GF-D8 (cell line): ENCODE measurements at places on chromosomes 6 and 20.

DNA sequence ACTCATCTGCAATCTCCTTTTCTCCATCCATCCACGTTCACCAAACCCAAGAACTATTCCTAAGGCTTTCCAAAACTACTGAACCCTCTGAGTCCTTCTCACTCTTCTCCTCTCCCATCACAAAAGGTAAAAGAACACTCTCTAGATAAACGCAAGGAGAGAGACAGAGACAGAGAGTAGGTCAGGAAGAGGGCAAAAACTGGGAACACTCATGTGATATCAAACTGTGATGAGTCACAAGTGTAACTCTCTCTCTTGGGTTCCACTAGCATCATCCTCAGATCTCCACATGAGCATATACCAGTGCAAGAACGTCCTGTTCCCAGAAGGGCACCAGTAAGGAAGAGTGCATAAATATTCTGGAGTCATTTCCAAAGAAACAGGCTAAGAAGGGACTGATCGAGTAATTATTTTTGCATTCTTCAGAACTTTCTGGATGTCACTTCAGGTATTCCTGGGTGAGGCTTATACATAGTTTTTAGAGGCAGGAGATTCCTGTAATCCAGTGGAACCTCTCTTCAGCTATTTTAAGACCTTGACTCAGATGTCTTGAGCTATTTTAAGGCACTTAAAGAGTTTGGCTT, 47.3 kb upstream of the STXBP5 start:
- no peak for DNase-seq

DNA sequence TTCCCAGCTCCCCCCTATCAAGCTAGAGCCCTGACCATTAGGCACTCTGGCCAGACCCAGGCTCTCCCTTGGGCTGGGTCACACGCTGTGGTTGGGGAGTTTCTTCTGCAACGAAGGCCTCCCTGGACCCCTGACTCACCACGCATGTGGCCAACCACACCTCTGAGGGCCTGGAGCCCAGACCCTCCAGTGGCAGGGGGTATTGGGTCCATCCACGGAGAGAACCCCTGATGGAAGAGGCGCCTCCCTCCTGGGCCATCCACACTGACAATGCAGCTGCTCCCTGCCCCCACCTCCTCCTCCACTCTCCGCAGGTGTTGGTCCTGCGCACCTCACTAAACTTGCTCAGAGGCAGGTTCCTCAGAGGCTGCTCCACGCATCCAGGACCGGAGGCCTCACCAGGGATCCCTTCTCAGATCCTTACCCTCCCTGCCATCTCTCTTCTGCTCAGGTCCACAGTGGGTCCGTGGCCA, 125.4 kb downstream of the RNASET2 start:
- DNase-seq, result no peak

DNA sequence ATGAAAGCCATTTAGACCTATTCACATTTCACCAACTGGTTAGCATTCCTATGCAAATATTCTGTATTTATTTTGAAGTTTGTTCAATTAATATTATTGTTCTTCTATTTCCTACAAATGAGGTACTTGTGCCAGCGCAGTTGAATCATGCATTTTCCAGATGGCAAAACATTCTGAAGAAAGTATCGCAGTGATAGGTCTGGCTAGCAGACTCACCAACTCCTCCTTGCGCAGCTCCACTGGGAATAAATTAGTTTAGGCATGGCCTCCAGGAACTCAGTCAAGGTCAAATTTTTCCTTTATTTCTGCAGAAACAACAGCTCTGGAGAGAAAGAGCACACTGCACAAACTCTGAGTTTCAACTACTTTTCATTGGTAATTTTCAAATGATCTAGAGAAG, 437.7 kb downstream of the COL12A1 start:
- DNase-seq, result no peak

GRCh38 chr6:93248631-93249030, 170.7 kb downstream of the EPHA7 start:
- no peak for DNase-seq

DNA sequence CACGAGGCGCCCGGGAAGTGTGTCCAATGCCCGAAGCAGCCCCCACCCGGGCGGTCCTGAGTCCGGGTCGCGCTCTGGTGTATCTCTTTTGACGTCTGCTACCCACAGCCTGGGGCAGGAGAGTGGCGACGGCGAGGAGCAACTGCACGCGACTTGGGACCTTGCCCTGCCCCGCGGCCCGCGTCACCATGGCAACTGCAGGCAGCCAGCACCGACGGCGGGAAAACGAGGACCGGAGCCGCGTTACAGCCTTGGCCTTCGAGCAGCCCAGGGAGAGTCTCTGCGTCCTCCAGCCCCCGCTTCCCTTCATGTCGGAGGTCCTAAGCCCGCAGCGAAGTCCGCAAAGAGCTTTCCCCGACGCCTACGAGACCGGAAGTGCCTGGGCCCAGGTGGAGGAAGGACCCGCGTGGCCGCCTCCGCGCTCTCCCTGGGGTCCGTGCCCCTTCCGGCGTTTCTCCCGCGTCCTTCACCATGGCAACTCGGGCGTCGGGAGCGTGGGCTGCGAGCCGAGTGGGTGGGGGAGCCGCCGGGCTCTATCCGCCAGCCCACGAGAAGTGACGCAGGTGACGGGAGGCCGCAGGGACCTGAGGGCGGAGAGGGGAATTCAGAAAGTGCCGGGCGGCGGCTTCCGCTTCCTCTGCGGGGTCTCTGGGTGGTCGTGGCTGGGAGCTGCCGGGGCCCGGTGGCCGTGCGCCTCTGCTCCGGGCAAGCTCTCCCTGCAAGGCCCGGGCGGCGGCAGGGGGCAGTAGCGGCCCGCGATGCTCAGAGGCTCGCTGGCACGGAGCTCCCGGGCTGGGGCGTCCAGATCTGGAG, 88.6 kb upstream of the TGM3 start:
- DNase-seq, result no peak

- no peak for DNase-seq
Observed at GRCh38 chr20:13322621-13323020, 101.5 kb downstream of the ISM1 start.

- no peak for DNase-seq
Observed at GRCh38 chr6:130827247-130828149, at the start of gene SMLR1. Gene SMLR1, plus strand, starts transcription at chr6:130827406. Its CDS starts 8 bp downstream, at chr6:130827414.

DNA sequence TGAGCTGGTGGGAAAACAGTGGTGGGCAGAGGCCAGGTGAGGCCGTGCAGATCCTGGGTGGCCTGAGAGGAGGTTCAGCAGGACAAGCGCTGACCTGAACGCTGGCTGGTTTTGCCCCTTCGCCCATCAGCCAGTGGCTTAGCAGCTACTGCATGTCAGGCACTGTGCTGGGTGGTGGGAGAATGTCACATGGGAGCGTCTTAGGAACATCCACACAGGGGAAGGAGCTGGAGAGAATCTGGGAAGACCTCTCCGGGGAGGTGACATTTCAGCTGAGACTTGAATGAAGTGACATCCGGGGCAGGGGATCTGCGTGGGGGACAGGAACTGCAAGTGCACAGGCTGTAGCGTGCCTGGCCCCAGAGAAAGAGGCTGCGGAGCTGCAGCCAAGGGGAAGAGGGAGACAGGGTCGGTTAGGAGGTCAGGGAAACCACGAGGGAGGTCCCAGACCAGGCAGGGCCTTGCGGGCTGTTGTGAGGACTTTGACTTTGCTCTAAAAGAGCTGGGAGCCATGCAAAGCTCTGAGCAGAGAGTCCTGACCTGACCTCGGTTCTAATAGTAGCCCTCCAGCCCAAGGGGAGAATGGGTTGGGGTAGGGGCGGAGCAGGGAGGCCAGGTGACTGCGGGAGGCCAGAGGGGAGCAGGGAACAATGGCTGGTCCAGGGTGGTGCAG, 156.8 kb upstream of the PTPN1 start:
- DNase-seq, result peak; percentile 32

GRCh38 chr6:122663981-122664380, 53.8 kb downstream of the PKIB start:
- no peak for DNase-seq

DNA sequence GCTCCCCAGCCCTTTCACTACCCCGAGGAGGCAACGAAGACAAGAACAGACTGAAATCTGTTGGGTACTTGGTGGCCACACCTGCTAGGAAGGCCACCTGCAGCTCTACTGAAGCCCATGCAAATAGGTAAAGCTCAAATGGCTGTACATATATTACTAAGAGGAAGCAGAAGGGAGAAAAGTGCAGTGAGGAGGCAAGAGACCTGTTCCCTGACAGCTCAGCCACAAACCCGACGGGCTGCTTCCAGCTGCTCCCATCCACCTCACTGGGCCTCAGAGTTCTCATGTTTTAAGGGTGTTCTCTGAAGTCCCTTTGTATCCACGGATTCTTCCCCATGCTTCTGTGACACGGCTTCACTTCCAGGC, 24.6 kb downstream of the TRAM2 start:
- no peak for DNase-seq
